Activated T-helper 1 cell treated with anti-CD3 and anti-CD28 coated beads, Interleukin-2, amount 50 U/mL, for 16 hours (primary cell): ENCODE measurements at places on chromosomes 5 and 9.

GRCh38 chr9:84315278-84315877 is 25.2 kb downstream of the SLC28A3 start:
- DNase-seq = no peak

DNA sequence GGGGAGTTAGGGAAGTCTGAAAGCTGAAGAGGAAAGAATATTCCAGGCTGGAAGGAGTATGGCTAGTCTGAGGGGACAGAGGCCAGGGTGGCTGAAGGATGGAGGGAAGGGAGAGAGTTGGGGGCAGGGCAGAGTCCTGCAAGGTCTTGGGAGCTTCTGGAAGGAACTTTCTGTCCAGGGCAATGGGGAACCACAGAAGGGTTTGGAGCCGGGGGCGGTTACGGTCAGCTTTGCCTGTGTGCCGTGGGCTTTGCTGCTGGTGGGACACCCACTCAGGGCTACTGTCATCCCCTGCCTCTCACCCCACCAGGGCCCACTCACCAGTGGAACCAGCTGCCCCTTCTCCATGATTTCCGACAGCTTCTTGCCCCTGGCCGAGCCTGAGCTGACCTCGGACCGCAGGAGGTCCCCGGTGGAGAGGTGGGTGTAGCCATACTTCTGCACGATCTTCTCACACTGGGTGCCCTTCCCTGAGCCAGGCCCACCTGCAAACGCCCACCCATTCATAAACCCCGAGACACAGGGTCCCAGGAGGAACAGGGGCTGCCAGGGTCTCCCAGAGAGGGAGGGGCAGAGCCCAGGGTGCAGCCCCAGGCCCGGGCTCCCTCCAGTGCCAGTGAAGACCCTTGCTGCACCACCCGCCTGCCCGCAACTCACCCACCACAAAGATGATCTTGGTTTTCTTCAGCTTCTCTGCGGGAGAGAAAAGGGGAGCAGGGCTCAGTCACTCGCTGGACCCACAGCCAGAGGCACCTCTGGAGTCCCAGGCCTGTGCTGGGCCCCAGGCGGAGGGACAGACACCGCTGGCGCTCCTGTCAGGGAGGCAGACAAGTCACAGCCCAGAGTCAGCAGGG is 4.9 kb downstream of the AK1 start:
- DNase-seq = no peak

DNA sequence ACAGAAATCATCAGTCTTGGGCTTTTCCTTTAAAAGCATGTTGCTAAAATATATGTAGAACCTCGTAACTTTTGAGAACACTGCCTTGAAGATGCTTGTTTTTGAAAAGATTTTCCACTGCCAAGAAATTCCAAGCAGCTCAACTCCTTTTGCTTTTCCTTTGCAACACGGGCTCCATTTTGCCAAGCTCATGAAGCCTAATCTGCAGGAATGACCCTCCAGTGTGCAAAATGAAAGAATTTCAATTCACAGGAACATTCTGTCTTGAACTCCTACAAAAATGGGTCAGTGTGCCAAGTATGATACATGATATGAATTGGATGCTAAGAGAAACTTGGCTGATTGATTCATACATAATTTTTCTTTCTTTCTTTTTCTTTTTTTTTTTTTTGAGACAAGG is 35.4 kb upstream of the ERCC6L2 start:
- no peak for DNase-seq

GRCh38 chr5:156893517-156893916 is 43.4 kb downstream of the PPP1R2B start:
- DNase-seq = no peak

DNA sequence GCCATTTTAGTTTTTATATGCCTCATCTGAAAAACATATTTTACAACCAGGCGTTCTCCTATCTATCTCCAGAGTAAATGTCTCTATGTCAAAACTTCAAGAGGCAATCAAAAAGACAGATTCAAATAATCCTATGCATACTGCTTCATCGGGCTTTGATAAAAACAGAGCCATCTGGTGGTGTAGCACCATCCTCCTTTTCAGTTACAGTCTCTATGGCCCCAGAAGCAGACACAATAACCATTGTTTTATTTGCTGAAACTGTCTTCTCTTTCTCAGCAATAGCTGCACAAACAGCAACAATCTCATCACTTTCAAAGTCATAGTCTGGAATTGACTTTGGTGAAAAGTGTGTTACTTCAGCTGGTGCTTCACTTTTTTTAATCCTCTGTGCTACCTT is 36.3 kb downstream of the PTGER4 start:
- no peak for DNase-seq

DNA sequence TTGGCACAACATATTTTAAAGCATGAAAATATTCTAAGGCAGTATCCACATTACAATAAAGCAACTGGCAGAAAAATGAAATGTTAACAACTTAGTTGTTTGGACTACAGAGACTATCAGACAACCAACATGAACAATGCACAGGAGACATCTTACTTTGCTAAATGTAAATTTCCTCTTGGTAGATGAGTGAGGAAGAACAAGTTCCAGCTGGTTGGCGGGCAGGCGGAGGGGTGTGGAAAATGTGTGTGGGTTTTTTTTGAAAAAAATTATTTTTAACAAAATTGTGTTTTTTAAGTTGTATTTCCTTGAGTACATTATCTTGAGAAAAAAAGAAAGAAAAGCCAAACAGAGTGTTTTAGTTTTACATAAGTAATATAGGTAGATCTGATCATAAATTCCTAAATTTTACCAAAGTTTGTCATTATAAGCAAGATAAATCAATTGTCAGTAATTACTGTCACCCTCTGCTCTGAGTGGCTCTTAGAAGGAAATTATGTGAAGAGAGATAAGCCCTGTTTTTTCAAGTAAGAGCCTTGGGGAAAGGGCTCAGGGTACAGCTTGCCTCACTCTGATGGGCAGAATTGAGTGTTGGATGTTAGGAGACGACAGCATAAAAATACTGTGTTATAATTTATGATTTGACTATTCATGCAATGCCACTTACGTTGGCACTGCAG is 42.5 kb downstream of the TMEM167A start:
- no peak for DNase-seq
